ENCODE measurements at places on chromosomes 7 and 10.

DNA sequence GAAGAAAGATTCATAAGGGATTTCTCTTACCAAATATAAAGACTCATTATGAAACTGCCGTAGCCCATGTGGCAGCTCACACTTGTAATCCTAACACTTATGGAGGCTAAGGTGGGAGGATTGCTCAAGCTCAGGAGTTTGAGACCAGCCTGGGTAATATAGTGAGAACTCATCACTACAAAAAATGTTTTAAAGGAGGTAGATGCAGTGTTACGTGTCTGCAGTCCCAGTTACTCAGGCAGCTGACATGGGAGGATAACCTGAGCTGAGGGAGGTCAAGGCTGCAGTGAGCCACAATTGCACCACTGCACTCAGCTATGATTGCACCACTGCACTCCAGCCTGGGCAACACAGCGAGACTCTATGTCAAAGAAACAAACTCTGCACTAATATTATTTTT is 18.1 kb upstream of the DNA2 start:
- no peak for DNase-seq

DNA sequence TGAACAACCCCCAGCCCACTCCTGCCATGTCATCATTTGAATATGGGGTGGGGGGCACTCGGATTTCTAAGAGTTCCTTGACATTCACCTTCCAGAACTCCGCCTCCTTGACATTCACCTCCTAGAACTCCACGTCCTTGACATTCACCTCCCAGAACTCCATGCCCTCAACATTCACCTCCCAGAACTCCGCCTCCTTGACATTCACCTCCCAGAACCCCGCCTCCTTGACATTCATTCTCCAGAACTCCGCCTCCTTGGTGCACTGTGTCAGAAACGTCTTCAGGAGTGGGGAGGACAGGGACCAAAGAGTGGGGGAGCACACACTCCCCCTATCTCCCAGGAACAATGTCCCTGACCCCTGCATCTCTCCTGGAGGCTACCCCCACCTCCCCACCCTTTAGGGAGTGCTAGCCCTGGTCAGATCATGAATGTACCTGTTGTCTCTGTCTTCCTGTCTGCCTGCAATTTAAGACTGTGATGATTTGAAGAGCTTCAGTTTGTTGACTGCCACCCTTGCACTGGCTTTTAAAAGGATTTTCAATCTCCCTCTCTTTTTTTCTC is 110.1 kb downstream of the NPTX2 start:
- no peak for DNase-seq

DNA sequence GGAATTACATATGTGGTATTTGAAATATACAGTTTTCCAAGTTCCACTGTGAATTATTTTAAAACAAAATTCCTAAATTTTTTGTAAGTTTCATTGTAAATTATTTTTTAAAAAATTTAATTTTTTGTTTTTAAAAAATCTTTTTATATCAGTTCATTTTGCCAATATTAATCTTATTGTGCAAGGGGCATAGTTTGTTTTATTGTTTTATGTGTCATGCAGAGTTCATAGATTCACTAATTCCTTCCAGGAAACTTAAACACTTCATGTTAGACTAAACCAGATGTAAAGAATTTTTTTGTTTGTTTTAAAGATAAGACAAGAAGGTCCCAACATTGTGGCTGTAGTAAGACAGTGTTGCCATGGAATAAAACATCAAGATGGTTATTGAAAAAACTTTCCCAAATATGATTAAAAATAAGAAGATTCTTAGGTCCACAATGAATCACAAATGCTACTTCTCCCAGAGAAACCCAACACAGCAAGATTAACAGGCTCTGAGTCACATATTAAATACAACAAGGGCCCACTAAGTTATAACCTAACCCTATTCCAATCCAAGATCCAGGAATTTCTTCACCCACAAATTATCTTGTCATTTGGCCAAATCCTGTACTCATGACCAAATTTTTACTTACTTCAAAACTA is 464.7 kb upstream of the IGFBP3 start:
- DNase-seq: no peak

- DNase-seq: peak; percentile 15
Observed at GRCh38 chr10:97575127-97575668, 2.6 kb downstream of the ANKRD2 start.

- DNase-seq: no peak
Observed at GRCh38 chr10:5254488-5254887, 57.9 kb downstream of the AKR1C4 start.

GRCh38 chr7:16975712-16976111 is 93.9 kb upstream of the AGR3 start:
- no peak for DNase-seq

GRCh38 chr10:116742367-116743265 is at the start of gene HSPA12A:
Gene HSPA12A, minus strand, starts transcription at chr10:116742566. Its CDS starts 97 bp downstream, at chr10:116742469.
- DNase-seq: peak; percentile 81

DNA sequence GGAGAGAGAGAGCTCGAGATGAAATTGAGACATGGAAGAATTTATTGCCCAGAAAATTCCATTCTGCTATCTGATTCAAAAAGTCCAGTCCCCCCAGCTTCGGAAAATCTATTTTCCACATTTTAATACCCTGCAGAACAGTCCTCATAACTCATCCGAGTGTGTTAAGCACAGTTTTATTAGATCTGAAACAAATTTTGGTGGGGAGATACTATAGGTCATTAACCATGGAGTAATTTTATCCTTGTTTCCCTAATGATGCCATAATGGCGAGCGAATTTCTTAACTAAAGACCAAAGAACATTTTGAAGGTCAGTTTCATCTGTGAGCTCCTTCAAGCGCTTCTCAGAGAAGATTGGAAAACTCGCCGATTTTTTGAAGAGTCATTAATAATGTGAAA is 78.1 kb downstream of the HIF1AN start:
- no peak for DNase-seq

DNA sequence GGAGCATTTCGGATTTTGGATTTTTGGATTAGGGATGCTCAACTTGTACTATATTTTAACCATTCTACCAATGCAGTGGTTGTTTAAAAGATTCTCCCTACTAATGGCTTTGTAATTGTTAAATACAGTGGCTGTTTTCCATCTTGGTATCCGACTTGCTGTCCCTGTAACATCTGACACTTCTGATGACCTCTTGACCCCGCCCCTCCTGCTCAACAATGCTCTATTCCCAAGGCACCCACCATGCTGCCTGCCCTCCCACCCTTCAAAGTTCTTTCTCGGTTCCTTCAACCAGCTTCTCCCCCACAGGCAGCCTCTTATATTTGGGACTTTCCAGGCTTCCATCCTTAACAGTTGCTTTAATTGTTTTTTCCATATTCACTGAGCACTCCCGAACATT is 2.0 kb downstream of the PRTFDC1 start:
- no peak for DNase-seq

GRCh38 chr10:47047577-47048525 is 136.6 kb downstream of the PTPN20 start:
- peak; percentile 75 for DNase-seq

DNA sequence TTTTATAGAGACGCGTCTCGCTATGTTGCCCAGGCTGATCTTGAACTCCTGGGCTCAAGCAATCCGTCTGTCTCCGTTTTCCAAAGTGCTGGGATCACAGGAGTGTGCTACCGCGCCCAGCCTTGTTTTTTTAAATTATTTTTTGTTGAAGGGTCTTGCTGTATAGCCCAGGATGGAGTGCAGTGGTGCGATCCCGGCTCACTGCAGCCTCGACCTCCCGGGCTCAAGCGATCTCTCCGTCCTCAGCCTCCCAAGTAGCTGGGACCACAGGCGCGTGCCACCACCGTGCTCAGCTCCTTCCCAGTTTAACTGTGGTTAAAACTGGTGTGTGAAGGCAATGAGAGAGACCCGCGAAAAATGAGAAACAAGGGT is 11.0 kb upstream of the HNRNPF start:
- DNase-seq: no peak

DNA sequence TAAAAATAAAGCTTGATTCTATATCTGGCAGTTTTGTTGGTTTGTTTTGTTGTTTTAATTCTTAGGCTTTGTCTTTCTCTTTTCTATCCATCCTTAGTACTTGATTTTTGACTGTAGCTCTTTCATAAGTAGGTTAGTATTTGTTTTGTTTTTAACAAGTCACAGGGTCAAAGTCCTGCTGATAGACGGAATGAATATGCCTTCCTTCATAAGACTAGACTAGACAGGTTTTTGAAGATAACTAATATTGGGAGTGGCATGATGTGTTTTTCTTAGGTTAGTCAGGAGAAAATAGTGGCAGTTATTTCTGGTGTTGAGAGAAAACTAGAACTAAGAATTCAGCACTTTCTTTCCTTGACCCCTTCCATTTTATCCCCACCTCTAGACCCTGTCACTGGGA is 50.4 kb downstream of the CASD1 start:
- DNase-seq: no peak

DNA sequence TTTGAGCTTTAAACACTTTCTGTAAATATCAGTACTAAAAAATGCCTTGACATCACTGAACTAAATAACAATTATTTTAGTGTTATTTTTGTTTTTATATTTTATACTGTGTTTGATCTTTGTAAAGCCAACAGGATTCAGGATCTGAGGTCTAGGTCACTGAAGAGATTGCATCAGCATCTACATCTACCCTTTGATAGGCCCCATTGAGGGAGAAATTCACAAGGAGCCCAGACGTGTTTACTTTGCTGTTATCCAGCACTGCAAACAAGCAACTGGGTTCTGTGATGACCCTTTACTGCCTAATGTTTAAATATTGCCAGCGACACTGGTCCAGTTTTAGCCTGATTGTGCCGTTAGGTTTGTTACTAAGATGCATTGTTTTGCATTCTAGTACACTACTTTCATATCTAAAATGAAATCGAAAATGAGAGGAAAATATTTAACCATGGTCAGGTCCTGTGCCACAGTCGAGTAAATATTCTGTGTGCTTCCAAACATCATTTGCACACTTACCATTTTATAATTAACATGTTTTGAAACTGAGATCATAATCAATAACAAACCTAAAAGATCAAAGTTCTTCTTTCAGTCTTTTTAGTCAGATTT is 48.7 kb downstream of the SP8 start:
- no peak for DNase-seq

GRCh38 chr7:112989531-112989930 is 97.1 kb downstream of the GPR85 start:
- DNase-seq: no peak

GRCh38 chr10:60236869-60237524 is 152.7 kb downstream of the ANK3 start:
- DNase-seq: peak; percentile 24

- no peak for DNase-seq
Observed at GRCh38 chr10:100728928-100729861, 16.2 kb upstream of the PAX2 start.

DNA sequence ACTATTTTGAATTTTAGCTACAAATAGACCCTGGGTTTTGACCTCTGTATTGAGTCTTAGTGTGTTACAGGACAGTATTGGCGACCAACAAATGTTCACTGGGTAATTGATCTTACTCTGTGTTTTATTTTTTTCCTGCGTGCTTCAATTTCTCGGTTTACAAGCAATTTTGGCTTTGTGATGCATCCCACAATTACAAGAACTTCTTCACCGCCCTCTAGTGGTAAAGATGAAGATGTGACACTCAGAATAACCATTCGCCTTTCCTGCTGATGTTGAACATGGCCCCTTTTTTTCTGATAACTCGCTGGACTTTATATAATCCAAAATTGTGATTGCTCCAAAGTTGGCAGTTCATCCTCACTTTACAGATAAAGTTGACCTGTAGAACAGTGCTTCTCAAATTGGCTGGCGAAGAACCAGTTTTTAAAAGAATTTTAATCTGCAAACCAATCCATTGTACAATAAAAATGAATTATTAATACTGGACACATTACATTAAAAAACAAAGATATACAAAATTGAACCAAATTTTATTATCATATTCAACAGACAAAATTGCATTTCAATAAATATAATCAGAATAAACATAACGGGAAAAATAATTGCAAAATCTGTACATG is 20.2 kb upstream of the SMC3 start:
- DNase-seq: no peak

DNA sequence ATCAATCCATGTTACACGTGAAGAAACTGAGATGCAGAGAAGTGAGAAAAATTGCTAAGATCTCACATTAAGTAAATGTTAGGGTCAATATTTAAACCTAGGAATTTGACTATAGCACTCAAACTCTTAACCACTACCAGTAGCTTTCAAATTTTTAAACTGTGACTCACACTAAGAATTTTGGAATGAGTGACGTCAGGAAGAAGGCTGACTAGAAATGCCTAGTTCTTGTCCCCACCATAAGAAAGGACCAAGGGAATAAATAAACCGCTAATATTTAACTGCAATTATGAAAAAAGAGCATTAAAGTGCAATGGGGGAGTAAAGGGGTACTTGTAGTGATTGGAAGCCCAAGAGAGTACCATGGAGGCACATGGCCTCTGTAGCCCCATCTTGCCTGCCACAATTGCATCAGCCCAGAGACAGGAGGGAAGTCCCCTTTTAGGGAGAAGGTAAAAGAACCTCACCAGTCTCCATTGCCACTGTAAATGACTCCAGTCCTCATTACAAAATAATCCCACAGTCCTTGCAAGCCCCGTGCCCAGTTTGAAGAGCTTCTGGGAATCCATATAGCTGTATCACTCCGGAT is 3.5 kb upstream of the AKR1B1 start:
- no peak for DNase-seq

GRCh38 chr10:97024168-97025073 is 161.3 kb downstream of the SLIT1 start:
- no peak for DNase-seq

DNA sequence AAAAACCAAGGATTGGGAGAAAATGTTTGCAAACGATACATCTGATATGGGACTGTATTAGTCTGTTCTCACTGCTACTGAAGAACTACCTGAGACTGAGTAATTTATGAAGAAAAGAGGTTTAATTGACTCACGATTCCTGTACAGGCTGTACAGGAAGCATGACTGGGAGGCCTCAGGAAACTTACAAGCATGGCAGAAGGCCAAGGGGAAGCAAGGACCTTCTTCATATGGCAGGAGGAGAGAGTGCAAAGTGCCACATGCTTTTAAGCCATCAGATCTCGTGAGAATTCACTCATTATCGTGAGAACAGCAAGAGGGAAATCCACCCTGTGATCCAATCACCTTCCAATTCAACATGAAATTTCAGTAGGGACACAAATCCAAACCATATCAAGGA is 11.0 kb downstream of the ZNF713 start:
- no peak for DNase-seq

All from left ventricle myocardium inferior (tissue), 1 donor.